NCI-H446 treated with DMSO at 0.1 percent for 48 hours (cell line): ENCODE measurements at places on chromosomes 5 and 9.
A peak's percentile ranks its signal among the peaks of the same experiment; 100 is the strongest.

- DNase-seq, result no peak
These were observed 557.9 kb downstream of the CAAP1 start for GRCh38 chr9:26334706-26335105.

DNA sequence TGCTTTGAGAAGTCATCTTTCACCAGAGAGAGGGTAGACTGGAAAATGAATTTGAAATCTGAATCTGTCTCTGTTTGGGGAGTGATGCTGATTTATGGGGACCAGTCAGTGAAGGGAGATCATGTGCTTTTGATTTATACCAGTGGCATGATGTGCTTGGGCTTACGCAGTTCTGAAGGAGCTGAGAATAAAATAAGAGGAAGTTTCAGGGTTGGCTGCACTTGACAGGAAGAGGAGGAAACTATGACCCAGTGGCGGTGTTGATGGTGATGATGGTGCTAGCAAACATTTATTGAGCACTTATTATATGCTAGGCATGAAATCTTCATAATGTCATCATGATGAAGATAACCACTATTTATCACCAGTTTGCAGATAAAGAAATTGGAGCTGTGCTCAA is 136.4 kb upstream of the GLRA1 start:
- DNase-seq, result no peak

DNA sequence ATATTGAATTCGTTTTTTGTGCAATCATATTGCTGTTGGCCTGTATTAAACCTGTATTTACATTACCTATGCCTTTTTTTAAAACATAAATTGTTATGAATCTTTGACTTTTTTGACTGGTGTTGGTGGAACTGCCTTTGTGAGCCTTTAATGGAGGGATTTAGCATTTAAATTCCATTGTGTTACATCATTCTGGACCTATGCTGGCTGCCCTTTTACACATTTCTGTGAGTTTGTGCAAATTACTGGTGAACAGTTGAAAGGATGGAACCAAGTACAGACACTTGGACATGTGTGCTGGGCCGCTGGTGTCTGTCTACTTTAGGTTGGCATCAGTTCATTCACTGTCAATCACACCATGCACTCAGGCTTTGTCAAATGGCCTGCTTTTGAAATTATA is 3.4 kb downstream of the SNX18 start:
- no peak for DNase-seq

- no peak for DNase-seq
These were observed 683.1 kb upstream of the ZNF608 start for GRCh38 chr5:125429498-125429897.

DNA sequence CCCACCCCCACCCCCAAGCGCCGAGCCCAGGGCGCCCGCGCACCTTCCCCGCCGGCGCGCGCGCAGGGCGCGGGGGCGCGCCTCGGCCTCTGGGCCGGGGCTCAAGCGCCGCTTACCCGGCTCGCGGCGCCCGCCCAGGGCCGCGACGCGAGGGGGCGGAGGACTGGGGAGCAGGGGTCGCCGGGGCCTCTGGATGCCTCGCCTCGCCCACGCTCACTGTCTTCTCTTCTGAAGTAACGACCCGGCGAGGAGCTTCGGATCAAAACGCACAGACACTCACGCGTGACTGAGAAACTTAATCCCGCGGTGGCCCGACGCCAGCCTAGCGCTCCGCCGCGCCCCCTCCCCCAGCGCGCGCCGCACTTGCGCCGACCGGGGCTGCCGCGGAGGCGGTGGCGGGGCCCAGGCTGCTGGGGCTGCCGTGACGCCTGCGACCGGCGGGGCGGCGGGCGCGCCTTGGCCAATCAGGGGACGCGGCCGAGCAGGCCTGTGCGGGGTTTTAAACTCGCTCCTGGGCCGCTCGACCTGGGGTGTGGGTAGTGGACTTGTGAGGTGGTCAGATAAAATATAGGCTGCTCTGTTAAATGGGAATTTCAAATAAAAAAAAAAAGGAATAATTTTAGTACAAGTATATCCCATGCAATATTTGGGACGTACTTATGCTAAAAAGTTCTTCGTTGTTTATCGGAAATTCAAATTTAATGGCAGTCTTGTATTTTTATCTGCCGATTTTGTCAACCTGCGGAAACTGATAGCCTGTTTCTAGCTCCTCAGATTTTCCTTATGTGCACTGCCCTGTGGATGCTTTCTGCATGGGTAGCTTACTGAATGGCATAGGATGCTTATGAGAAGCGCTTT is at the start of gene MPDZ:
TSS of gene MPDZ (minus strand) at position 409 of the 858 bp plus-strand sequence. CDS start 29,377 bp downstream, outside the sequence.
- peak; percentile 78 for DNase-seq

- DNase-seq, result no peak
These were observed 14.4 kb upstream of the ORM1 start for GRCh38 chr9:114308361-114308950.

- no peak for DNase-seq
These were observed 40.4 kb upstream of the F2RL2 start for GRCh38 chr5:76663573-76663972.

DNA sequence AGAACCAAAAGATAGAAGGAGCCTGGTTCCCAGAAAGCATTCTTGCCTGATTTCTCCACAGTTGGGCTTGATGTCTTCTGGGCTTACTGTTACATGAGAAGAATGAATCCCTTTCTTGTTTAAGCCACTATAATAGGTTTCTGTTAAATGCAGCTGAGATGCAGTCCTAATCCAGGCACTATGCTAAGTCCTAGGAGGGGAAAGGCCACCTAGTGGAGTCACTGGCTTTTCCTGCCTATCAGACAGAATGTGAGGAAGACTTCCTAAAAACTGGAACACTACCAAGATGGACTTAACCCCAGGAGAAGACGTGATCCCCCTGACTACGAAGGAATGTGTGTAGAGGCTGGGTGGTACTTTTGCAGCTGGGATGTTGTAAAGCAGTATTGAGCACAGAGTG is 34.3 kb upstream of the FSD1L start:
- no peak for DNase-seq

DNA sequence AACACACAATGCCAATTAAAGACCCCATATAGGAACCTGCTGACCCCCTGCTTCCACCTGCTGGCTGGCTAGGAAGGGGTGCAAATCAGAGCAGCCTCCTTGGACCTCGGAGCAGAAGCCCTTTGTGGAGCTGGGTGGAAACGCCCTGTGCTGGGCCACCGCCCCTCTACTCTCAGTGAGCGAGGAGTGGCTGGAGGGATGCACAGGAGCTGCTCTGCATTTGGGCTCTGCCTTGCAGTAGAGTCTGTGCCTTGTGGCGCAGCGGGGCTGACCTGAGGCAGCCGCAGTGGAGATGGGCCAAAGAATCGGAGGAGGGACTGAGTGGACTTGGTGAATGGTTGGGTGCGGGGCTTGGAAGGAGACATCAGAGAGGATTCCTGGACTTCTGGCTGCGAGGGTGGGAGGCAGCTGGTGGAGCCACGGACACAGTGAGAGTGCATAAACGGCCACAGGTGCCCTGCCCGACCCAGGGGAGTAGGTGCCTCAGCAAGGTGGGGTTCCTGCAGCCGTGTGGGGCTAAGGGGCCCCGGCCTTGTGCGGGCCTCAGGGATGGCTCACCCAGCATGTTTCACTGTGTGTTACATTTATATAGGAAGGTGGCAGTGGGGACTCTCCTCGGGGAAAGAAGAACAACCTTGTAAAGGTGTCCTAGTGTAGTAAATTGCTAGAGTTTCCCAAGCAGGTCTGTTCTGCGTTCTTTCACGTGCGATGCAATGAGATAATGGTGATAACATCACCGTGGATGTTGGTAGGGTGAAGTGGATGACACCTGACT is 14.1 kb upstream of the IRX4 start:
- no peak for DNase-seq

DNA sequence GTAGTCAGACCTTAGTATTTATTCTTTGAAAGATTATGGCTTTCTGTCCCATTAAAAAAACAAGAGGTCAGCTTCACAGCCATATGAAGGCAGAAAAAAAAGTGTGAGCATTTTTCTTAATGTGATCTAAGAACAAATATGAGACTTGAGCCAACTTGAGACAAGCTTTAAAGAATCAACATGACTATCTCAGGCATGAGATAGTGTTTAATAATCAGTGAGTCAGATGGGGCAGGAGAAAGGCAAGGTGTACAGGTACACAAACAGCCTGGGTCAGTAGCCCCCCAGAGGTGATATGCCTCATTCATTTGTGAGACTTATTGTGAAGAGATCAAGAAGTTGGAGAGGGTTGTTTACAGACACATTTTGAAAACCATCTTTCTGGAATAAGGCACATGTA is 83.6 kb downstream of the GDNF start:
- DNase-seq, result no peak

DNA sequence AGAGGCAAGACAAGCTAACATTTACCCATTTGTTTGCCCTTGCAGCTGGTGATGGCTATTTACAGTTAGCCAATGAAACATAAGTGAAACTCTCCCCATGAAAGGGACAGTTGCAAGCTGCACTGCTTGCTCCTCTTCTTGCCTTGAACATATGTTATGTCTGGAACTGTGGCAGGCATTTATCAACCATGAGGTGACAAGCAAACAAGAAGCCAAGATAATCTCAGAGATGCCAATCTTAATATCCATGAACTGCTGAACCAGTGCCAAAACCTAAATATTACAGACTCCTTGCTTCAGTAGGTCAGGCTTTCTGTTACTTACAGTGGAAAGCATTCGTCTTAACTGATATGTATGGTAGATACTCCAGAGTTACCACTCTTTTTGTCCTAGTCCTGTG is 133.4 kb downstream of the ACTBL2 start:
- DNase-seq, result peak; percentile 82

DNA sequence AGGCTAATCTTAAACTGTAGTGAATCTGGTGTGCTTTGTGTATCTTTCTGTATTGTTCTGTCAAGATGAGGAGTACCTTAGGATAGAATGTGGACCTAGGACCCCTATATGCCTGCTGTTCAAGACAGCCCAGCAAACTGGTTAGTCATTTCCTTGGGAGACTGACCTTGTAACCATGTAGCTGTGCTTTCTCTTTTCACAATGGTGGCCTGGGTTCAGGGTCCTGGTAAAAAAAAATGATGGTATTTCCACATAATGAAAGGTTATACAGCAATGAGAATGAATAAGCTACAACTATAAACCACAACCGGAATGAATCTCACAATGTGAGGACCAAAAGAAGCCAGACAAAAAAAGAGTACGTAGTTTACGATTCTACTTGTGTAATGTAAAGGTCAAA is 36.4 kb upstream of the F2RL1 start:
- no peak for DNase-seq

DNA sequence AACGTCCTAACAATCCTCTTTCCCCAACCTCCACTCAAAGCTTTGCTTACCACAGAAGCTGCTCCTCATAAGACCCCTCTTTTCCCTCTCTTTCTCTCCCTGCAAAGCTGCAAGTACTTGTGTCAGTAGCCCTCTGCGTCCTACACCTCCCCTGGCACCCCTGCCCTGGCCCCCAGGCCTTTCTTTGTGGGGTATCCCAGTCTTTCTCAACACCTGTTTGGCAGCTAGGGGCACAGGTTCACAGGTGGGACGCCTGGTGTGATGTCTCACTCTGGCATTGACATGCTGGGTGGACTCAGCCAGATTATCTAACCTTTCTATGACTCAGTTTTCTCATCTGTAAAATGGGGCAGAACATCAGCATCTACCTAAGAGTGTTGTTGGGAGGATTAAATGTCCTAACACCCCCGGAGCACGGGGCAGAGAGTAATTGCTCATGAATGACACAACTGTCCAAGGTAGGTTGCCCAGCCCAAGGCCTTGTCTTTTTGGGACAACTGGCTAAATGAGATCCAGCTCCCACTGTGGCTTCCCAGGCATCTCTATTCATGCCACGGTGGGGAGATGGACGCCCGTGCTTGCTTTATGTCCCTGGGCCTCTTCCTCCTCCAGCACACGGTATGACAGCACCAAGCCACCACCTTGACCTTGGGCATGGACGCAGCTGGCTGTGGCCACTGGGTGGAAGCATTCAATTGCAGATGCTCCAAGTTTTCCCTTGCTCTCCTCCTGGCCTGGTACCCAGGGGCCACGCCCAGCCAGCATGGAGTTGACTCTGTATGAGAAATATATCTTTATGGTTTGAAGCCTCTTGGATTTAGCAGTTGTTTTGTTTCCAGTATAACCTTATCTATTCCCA is 190.4 kb downstream of the RGS3 start:
- DNase-seq, result no peak
